Type B pancreatic cell (in vitro differentiated cells): ENCODE measurements at places on chromosomes 12 and 14.

- no peak overlapping the region for H3K27ac ChIP-seq
- H3K36me3 ChIP-seq: no peaks in the 10 kb centered on the region
- peaks cover 20% of the 10 kb centered on the region for H3K27me3 ChIP-seq
- DNase-seq: no peak
- no peaks in the 10 kb centered on the region for H3K4me1 ChIP-seq
Observed at GRCh38 chr12:22355011-22355580, 20.6 kb upstream of the ST8SIA1 start.

GRCh38 chr14:87748558-87748957 is 244.4 kb downstream of the GALC start:
- no peak overlapping the region for H3K27ac ChIP-seq
- no peaks in the 10 kb centered on the region for H3K4me1 ChIP-seq
- H3K4me3 ChIP-seq: no peak overlapping the region
- H3K36me3 ChIP-seq: no peaks in the 10 kb centered on the region
- peaks cover 4% of the 10 kb centered on the region for H3K27me3 ChIP-seq

DNA sequence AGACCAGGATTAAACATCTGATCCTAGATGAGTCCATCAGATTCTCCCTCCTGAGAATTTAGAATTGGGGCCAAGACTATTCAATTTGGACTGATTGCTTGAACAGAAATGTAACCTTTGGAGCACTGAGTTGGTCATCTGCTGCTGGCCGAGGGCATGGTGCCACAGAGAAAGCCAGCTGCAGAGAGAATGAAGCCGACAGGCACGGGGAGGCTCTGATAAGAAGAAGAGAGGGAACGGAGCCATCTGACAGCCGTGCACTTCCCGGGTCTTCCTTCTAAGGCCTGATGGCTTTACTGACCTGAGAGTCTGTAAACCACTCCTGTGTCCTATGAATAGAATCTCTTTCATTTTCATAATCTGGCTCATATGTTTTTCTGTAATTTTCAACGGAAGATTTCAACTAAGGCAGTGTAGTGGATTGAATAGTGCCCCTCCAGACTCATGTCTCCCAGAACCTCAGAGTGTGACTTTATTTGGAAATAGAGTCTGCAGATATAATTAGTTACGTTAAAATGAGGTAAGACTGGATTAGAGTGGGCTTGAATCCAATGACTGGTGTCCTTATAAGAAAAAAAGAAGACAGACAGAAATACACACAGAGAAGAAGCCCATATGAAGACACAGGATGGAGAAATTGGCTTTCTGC is 39.1 kb upstream of the FRS2 start:
- no peaks in the 10 kb centered on the region for H3K36me3 ChIP-seq
- H3K27me3 ChIP-seq: no peaks in the 10 kb centered on the region
- H3K4me1 ChIP-seq: no peaks in the 10 kb centered on the region
- H3K4me3 ChIP-seq: no peak overlapping the region

GRCh38 chr12:71942259-71942658 is 3.6 kb downstream of the TPH2 start:
- DNase-seq: no peak
- H3K36me3 ChIP-seq: no peaks in the 10 kb centered on the region
- H3K27ac ChIP-seq: no peak overlapping the region
- no peak overlapping the region for H3K4me3 ChIP-seq
- H3K27me3 ChIP-seq: peaks cover 28% of the 10 kb centered on the region

DNA sequence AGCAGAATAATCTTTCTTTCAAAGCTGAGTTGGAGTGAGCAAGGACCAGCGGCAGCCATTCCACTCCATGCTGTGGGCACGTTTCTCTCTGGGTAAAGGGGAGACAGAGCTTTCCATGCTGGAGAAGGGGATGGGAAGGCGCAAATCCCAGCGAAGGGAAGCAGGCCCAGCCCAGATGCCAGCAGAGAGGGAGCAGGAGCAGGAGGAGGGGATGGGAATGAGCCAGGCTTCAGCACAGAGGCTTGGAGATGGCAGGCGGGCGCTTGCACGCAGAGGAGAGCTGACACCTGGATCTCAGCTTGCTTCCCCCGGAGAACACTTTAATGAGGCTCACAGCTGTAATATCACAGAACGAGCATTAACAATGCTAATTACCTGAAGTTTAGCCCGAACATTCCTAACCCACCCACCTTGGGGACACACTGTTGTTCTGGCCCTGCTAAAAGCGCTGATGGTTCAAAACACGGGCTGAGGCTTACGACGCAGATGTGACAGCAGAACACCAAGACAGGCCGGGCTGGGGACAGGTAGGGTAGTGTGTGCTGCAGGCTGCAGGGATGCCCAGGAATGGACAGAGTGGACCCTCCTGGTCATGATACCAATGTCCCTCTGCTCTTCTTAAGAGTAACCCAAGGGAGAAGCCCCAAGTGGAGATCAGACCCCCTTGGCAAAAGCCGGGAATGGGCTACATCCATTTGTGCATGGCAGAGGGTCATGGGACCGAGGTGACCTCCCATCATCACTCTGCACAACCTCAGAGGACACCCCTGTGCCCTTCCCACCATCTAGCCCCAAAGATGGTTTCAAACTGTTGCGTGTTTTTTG is 288.6 kb downstream of the DPF3 start:
- H3K36me3 ChIP-seq: no peaks in the 10 kb centered on the region
- DNase-seq: peak; percentile 62
- H3K27me3 ChIP-seq: peaks cover 8% of the 10 kb centered on the region
- peaks cover 26% of the 10 kb centered on the region for H3K4me1 ChIP-seq
- H3K27ac ChIP-seq: no peak overlapping the region

- peak overlapping the region; percentile 51 for H3K4me3 ChIP-seq
- H3K27me3 ChIP-seq: peaks cover 96% of the 10 kb centered on the region
- DNase-seq: no peak
- no peak overlapping the region for H3K27ac ChIP-seq
- no peaks in the 10 kb centered on the region for H3K36me3 ChIP-seq
Observed at GRCh38 chr12:53976823-53977595, 2.3 kb upstream of the HOTAIR start.

- H3K27me3 ChIP-seq: peaks cover 13% of the 10 kb centered on the region
- no peak for DNase-seq
- H3K27ac ChIP-seq: no peak overlapping the region
- no peaks in the 10 kb centered on the region for H3K36me3 ChIP-seq
Observed at GRCh38 chr14:96201157-96201556, 3.5 kb upstream of the BDKRB2 start.

- H3K36me3 ChIP-seq: peaks cover 20% of the 10 kb centered on the region
- no peak overlapping the region for H3K4me3 ChIP-seq
- DNase-seq: no peak
- H3K27me3 ChIP-seq: no peaks in the 10 kb centered on the region
- no peak overlapping the region for H3K27ac ChIP-seq
Observed at GRCh38 chr12:123293178-123293760, 21.6 kb upstream of the CDK2AP1 start.

- no peak overlapping the region for H3K27ac ChIP-seq
- H3K4me1 ChIP-seq: peaks cover 18% of the 10 kb centered on the region
- no peaks in the 10 kb centered on the region for H3K27me3 ChIP-seq
- H3K36me3 ChIP-seq: no peaks in the 10 kb centered on the region
- no peak overlapping the region for H3K4me3 ChIP-seq
Observed at GRCh38 chr12:92472201-92472600, 230.6 kb upstream of the PLEKHG7 start.

- peaks cover 5% of the 10 kb centered on the region for H3K27me3 ChIP-seq
- DNase-seq: no peak
- H3K4me3 ChIP-seq: no peak overlapping the region
- H3K36me3 ChIP-seq: no peaks in the 10 kb centered on the region
Observed at GRCh38 chr12:30980955-30981662, 54.6 kb downstream of the TSPAN11 start.

- H3K4me3 ChIP-seq: no peak overlapping the region
- no peak for DNase-seq
Observed at GRCh38 chr14:91975763-91976162, 28.3 kb upstream of the FBLN5 start.

- no peak for DNase-seq
- no peak overlapping the region for H3K4me3 ChIP-seq
Observed at GRCh38 chr14:83300476-83301064, 1766.9 kb upstream of the SEL1L start.

- peak overlapping the region; percentile 87 for H3K4me3 ChIP-seq
- peaks cover 52% of the 10 kb centered on the region for H3K4me1 ChIP-seq
- no peaks in the 10 kb centered on the region for H3K27me3 ChIP-seq
Observed at GRCh38 chr12:68612697-68613096, 2.0 kb downstream of the RAP1B start.

- no peaks in the 10 kb centered on the region for H3K27me3 ChIP-seq
- H3K36me3 ChIP-seq: peaks cover 21% of the 10 kb centered on the region
- no peak for DNase-seq
- no peak overlapping the region for H3K27ac ChIP-seq
Observed at GRCh38 chr14:75876530-75876929, 105.3 kb downstream of the TGFB3 start.

GRCh38 chr12:110343114-110343513 is 60.4 kb downstream of the ANAPC7 start:
- DNase-seq: no peak
- no peak overlapping the region for H3K4me3 ChIP-seq
- peaks cover 62% of the 10 kb centered on the region for H3K36me3 ChIP-seq
- no peaks in the 10 kb centered on the region for H3K4me1 ChIP-seq
- H3K27me3 ChIP-seq: no peaks in the 10 kb centered on the region

DNA sequence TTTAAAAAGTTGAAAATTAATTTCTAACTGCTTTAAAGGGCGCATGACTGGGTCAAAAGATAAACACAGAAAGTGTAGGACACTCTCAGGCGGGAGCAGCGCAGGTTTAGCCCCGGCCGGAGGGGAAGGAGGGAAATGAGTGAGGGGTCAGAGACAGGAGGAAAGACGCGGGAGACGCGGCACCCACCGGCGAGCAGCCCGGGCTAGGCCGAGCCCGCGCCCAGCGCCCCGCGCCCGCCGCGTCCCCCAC is 591 bp downstream of the GXYLT1 start:
- peaks cover 28% of the 10 kb centered on the region for H3K4me1 ChIP-seq
- peak overlapping the region; percentile 92 for H3K27ac ChIP-seq
- peaks cover 4% of the 10 kb centered on the region for H3K36me3 ChIP-seq
- H3K27me3 ChIP-seq: no peaks in the 10 kb centered on the region

GRCh38 chr12:31326736-31327659 is 1.0 kb upstream of the SINHCAF start:
- H3K27me3 ChIP-seq: peaks cover 7% of the 10 kb centered on the region
- peak overlapping the region; percentile 96 for H3K4me3 ChIP-seq
- peaks cover 12% of the 10 kb centered on the region for H3K36me3 ChIP-seq
- peaks cover 12% of the 10 kb centered on the region for H3K4me1 ChIP-seq
- H3K27ac ChIP-seq: peak overlapping the region; percentile 98
